ENCODE measurements at places on chromosomes 16 and 17.

DNA sequence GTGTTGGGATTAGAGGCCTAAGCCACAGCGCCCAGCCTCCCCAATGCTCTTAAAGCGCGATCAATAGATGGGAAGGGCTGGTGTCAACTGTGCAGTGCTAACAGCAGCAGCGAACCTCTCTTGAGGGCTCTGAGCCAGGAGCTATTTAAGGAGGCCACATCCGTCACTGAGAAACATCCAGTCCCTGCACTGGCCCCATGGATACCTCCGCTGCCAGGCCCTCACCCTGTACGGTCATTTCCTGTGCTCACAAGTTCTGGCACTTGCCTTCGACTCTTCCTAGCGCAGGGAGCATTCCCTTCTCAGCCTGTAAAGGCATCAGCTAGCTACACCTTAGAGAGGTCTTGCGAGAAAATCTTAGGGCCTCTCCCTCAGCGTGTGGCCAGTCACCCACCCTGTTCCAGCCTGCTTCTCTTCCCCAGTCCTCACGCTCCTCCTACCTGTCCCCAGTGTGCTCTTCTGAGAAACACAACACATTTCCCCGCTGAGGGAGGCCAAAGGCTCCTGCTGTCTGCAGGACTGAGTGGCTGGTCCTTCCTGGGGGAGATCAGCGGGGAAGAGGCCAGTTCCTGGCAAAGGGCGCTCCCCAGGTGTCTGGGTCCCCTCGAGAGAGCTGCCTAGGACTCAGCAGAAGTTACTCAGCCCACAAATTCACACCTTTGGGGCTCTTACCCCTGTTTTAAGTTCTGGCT lies 28.6 kb downstream of the GTF3C1 start:
- no peak for DNase-seq

GRCh38 chr16:81544261-81544660 lies 99.7 kb downstream of the CMIP start:
- DNase-seq = no peak

GRCh38 chr17:4635823-4636375 lies 5.6 kb downstream of the ALOX15 start:
- DNase-seq = no peak

DNA sequence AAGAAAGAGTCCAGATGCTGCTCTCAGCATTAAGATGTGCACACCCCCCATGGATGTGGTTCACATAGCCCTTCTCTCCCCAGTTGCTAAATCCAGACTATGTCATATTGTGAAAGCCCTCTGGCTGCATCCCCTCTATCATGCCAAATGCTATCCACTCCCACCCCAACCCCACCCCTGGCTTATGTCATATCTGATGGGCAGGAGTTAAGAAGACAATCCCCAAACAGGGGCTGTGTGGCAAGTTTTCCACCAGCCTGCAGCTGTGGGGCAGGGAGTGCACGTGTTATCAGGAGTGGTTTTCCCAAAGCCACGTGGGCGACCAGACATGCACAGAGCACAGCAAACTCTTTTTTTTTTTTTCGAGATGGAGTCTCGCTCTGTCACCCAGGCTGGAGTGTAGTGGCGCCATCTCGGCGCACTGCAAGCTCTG lies 10.0 kb downstream of the FAM117A start:
- DNase-seq = no peak

DNA sequence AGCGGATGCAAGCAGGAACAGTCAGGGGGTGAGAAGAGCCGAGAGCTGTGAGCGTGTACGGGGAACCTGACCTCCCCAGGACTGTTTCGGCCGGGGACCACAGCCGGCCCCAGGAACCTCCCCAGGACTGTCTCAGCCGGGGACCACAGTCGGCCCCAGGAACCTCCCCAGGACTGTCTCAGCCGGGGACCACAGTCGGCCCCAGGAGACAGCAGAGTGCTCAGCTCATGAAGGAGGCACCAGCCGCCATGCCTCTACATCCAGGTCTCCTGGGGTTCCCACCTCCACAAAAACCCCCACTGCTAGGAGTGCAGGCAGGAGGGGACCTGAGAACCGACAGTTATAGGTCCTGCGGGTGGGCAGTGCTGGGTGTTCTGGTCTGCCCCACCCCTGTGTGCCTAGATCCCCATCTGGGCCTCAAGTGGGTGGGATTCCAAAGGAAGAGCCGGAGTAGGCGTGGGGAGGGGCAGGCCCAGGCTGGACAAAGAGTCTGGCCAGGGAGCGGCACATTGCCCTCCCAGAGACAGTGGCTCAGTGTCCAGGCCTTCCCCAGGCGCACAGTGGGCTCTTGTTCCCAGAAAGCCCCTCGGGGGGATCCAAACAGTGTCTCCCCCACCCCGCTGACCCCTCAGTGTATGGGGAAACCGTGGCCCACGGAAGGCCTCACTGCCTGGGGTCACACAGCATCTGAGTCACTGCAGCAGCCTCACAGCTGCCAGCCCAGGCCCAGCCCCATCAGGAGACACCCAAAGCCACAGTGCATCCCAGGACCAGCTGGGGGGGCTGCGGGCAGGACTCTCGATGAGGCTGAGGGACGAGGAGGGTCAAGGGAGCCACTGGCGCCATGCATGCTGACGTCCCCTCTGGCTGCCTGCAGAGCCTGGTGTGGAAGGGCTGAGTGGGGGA lies 4.3 kb downstream of the RHBDF1 start:
- no peak for DNase-seq

- DNase-seq = no peak
These were observed 4.1 kb upstream of the LCMT1 start for GRCh38 chr16:25107466-25107792.

GRCh38 chr17:51200295-51200694 lies 34.1 kb downstream of the NME2 start:
- no peak for DNase-seq

- DNase-seq = no peak
These were observed 15.0 kb downstream of the ZDHHC7 start for GRCh38 chr16:84996365-84996764.
